ENCODE measurements at places on chromosomes 3 and 15.

GRCh38 chr3:155771126-155771525 lies 26.3 kb upstream of the PLCH1 start:
- DNase-seq = no peak

DNA sequence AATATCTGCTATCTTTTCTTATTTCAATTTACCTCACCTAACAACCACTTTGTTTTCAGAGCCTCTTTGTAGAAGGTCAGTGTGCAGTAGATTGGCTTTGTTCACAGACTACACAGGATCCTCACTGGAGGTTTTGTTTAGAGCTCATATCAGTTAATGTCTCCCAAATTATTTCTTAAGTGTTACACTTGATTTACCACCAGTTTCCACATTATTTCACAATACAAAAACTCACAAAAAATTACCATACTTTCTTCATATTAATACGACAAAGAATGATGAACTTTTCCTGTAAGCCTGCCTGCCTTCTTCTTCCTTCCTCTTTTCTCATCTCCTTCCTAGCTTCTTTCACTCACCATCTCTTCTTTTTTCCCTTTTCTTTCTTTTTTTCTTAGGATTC lies 133.3 kb downstream of the ALCAM start:
- DNase-seq = no peak

- no peak for DNase-seq
Observed at GRCh38 chr3:100080573-100080972, 33.7 kb downstream of the FILIP1L start.

DNA sequence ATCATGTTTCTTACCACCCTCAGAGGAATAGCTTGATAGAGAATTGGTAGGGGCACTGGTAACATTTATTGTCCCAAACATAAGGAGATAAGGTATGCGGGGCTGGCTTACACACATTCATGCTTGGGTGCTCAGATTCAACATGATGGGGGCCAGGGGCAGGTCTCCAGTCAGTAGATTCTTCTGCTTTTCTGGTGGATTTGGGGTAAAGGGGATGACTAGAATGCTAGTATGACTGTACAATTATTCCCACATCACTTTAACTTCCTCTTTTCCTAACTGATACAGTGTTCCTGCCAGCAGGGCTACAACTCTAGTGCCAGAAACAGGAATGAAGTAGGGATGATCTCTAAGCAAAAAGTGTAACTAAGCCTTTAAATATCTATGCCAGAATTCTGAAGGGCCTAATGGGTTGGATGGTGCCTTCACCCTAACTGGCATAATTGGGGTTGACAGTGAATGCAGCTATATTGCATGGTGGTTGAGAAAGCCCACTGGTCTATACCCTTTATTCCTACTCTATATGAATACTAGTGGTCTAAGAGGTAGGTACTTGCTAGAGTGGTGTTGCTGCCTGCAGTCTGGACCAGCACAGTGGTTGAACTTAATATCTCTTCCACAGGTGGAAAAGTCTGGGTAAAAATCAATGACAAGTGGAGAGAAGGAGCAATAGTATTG lies 117.4 kb downstream of the IL12A start:
- no peak for DNase-seq

DNA sequence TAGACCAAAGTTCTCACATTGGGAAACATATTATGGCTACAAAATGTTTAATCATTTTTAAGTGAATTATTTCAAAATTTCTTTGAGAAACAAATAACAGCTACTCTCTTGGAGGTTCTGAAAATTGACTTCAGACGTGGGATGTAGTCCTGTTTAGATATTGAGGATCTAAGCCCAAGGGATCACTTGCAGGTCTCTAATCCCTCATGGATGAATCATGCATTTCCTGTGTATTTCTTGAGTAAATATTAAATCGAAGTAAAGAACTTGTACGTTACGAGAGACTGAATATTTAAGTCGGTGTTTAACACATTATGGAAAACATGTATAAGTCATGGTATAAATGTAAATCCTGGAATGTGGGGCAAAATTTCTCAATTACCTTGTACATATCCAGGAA lies 119.8 kb downstream of the EPHA3 start:
- no peak for DNase-seq

DNA sequence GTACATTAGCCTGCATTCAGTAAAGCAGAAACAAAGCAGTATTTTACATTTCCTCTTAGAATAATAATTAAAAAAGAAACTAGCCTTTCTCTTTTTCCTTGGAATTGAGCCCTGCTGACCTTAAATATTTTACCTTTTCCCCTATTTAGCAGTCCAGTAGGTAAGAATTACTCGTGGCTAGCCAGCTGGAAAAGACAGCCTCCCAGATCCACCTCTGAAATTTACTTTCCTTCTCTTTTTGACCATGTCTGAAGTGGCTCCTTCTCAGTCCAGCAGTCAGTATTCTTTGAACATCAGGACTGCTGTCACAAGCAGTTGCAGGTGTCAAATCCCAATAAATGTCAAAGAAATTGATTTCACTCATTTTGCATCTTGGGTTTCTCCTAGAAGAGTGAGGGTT lies 311.5 kb upstream of the DCBLD2 start:
- no peak for DNase-seq

DNA sequence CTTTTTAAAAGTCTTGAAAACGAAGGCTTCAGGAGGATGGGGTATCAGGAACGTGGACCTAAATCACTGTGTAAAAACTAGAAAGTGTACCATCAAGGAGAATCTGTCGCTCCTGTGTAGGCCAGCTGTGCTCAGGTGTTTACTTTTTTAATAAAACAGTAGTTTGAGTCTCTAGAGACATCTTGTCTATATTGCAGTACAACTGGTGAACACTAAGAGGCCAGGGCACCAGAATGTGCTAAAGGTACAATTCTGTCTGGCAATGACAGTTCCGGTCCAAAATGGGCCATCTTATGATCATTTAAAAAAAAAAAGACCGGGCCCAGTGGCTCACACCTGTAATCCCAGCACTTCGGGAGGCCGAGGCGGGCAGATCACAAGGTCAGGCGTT lies 61.8 kb upstream of the MCF2L2 start:
- DNase-seq = no peak

- DNase-seq = no peak
Observed at GRCh38 chr3:129021140-129021551, 20.0 kb downstream of the EFCC1 start.

- no peak for DNase-seq
Observed at GRCh38 chr3:182392182-182392937, 400.9 kb upstream of the ATP11B start.

DNA sequence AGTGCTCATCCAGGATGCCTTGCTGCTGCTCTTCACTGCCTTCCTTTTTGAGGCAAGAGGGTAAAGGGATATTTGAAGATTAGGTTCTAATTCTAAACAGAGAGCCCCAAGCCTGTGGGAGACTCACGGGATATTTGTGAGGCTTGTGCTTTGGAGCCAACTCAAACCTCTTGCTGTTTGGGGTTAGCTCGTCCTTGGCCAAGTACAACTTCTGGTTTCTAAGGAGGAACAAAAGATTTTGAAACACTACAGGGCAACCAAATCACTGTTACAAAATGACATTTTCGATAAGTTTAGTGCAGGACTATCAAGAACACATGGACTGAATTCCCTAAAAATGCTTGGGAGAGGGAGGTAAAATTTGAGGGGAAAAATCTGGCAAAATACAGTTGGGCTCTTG lies 190.2 kb downstream of the RORA start:
- DNase-seq = no peak

- DNase-seq = no peak
Observed at GRCh38 chr3:188574885-188575284, 420.9 kb downstream of the LPP start.

- peak; percentile 14 for DNase-seq
Observed at GRCh38 chr15:83559310-83559966, 94.5 kb upstream of the ADAMTSL3 start.

DNA sequence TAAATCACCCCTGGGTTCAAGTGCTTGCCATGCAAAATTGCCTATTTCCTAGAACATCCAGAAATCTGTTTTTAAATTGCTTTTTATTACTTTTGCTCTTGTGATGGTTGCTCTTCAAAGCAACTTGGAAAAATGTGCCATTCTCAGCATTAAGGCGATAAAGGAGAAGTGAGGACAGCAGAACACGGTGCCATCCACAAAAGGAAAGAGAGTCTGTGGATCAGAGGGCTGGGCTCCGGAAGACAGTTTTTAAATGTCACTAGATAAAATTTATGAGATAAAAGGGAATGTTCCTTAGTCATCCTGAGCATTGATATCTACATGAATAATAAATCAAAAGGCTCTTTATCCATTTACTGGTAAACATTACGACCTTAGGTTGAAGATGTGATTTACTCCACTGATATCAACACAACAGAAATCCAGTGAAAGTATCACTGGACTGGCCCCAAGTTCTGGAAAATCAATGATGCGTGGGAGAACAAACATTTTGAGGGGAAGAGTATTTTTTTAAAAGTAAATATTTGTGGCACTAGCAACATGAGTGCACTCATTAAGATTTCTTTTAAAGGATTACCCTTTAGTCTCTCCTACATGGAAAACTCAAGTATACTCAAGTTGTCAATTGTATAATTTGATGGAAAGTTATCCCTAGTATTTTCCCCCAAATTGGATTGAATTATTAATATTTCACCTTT lies 554.7 kb downstream of the FHIT start:
- no peak for DNase-seq

- DNase-seq = no peak
Observed at GRCh38 chr3:126147932-126148683, 32.3 kb downstream of the ALDH1L1 start.

- DNase-seq = no peak
Observed at GRCh38 chr3:74532446-74532845, 82.0 kb downstream of the CNTN3 start.

- DNase-seq = no peak
Observed at GRCh38 chr15:69090197-69090948, 70.1 kb upstream of the GLCE start.

DNA sequence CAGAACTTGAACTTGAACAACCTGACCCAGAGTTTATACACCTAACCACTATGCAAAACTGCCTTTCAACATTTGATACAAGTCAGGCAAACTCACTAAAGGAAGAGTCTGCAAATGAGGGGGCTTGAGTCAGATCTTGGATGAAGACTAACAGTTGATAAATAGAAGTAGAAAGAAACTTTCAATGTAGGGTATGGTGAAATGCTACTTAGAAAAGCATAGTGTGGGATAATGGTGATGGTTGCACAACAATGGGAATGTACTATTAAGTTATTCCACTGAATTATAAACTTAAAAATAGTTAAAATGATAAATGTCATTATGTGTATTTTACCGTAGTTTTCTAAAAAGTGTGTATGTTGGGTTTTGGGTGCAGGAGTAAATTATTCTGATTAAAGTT lies 19.7 kb upstream of the ZNF280D start:
- no peak for DNase-seq

GRCh38 chr15:83845230-83845629 lies 191.3 kb downstream of the ADAMTSL3 start:
- DNase-seq = no peak

DNA sequence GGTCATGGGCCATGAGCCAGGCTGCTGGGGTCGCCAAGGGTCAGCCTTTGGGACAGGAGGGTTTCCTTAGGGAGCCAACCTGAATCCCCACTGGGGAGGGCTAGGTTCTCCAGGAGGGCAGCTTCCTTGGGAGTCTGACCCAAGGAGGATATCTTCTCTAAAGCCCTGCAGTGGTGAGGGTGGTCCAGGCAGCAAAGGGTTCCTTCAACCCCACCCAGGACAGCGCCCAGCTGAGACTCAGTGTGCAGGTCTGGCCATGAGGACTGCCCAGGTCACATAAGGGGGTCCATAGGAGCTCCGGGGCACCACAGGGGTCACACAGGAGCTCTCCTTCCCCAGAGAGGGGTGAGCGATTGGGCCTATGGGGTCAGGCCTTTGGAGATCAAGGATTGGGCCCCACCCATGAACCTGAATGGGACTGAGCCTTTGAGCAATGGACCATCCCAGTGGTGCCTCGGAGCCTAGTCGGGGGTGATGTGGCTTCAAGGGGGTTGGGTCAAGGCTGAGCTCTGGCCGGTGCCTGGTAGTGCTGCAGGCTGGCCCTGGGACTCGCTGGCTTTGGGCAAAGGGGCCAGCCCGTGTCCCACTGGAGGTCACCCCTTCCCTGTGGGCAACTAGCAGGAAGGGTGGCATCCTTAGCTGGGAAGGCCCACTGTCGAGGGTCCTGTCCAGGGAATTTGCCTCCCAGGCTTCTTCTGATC lies 216.5 kb downstream of the SNRPN start:
- no peak for DNase-seq

DNA sequence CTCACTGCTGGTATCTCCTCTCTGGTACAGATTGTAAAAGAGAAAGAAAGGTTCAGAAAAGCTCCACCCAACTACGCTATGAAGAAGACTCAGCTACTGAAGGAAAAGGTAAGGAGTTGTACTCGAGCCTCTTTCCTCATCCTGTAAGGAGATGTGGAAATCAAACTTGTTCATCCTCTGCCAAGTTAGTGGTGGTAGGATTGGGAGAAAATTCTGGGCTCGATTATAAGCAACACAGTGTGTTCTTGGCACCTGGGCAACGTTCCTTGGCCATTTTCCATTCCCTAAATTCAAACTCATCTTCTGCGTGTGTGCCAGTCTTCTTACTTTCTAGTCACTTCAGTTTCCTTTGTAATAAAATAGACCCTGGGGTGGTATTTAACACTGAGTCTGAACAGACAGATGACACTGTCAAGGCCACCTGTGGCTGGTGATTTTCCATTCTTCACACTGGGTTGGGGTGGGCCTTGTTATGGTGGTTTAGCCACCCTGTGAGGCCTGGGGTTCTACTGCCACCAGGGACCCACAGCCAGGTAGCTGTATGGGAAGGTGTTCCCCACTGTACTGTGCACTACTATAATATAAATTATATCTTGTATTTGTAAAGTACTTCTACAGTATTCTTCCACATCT lies 17.1 kb upstream of the ITPKA start:
- no peak for DNase-seq

DNA sequence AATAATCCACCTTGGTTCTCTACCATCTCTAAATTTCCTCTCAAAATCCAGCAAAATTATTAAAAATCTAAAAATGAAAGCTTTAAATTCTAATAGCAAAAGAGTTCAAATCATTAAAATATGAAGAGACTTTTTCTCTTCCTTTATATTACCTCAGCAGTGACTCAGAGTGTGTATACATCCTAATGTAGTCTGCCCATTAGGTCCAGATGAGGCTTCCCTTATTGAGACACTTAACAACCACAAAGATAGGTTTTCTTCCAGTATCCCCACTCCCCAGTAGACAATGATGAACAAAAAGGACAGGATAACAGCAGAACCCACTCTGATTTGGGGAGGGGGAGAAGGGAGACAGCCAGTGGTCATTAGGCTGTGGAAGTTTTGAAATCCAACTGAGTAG lies 61.5 kb upstream of the DCBLD2 start:
- DNase-seq = no peak
